Stimulated activated CD4-positive, alpha-beta T cell treated with anti-CD3 and anti-CD28 coated beads, Interleukin-15, amount 100 ng/mL, for 24 hours (primary cell): ENCODE measurements at places on chromosomes 13 and 19.

DNA sequence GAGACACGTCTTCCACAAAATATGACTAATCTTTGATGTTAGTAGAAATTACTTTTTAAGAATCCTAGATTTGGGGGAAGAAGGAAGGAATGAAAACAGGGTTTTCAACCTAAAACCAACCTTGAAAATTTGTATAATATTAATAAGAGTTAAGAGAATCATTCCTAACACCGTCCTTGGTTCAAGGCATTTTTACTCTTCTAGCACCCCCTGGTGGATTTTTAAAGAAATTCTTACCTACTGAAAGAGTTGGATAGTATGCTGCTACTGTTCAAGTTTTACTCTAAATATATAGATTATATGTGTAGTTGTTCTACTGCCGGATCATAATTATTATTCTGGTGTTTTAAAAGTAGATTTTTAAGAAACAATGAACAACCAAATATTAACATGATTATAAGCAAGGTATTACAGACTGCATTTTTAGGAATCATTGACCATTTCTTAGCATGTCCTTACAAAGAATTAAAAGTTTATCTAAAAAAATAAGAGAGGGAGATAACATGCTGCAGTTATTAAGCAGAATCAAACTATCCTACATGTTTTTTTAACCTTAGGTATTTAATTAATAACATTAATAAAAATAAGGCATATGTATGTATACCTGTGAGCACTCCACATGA, 7.4 kb upstream of the SLITRK6 start:
- no peak for DNase-seq

DNA sequence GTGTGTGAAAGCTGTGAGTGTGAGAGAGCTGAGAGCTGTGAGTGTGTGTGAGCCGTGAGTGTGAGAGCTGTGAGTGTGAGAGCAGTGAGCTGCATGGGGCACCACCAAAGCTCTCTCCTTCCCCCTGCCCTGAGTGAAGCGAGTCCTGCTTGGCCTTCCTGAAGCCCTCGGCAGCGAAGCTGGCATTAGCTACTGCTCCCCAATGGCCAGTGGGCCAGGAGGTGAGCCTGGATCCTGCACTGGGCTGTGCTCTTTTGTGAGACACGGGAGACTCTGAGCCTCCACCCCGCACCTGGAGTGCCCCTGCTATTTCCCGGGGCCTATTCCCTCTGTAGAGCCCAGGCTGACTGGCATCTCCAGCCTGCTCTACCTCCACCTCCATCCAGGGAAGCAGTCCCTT, 51.5 kb downstream of the HSPH1 start:
- no peak for DNase-seq

DNA sequence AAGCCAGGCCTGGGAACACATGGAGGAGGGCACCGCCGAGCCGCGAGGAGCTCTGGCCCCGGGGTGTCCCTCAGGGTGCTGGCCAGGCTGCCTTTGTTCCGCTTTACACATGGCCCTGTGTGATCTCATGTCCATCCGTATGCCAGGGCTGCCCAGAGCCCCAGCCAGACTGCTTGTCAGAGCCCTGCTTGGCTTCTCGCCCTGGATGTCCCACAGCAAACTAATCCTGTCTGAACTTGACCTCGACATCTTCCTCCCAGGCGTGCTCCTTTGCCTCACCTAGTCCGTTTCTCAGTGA, 14.3 kb downstream of the BCKDHA start:
- DNase-seq: no peak

DNA sequence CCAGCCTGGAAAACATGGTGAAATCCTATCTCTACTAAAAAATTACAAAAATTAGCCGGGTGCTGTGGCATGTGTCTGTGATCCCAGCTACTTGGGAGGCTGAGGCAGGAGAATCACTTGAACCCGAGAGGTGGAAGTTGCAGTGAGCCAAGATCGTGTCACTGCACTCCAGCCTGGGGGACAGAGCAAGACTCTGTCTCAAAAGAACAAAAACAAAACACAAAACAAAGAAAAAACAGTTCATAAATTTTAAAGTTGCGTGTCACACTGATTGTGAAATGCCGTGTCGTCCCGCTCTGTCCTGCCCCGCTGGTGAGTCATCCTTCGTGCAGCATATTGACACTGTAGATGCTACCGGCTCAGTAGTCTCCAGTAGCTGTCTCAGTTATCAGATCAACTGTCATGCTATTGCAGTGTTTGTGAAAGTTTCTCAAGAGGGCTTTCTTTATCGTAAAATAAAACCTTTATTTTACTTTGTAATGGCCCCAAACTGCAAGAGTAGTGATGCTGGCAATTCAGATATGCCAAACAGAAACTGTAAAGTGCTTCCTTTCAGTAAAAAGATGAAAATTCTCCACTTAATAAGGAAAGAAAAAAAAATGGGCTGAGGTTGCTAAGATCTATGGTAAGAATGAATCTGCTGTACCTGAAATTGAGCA, 36.4 kb upstream of the IGFL1 start:
- peak; percentile 38 for DNase-seq

GRCh38 chr13:104460554-104460953, 1394.3 kb upstream of the SLC10A2 start:
- DNase-seq: no peak

DNA sequence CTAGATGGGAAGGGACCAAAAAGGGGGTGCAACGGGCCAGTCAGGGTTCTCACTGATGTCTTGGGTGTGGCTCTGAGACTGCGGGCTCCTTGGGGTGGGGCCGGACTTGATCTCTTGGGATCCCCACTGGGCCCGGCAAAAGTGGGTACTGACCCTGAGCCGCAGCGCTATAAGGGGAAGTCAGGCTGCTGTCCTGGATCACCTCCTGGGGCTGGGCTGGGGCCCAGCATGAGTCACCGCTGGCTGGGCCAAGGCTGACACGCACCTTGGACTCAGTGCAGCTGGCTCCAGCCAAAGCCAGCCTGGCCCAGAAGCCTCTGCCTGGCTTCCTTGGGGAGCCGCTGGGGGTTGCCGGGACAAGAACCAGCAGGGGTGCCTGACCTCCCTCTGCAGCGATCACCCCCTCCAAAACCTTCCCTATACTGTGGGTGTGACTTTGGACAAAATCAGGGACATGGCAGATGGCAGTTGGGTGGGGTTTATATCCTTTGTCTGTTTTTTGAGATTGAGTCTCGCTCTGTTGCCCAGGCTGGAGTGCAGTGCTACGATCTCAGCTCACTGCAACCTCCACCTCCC, 617 bp upstream of the IQCN start:
- no peak for DNase-seq

- DNase-seq: no peak
Observed at GRCh38 chr13:111339366-111340143, 19.1 kb downstream of the TEX29 start.

- no peak for DNase-seq
Observed at GRCh38 chr13:94414708-94415107, 64.8 kb downstream of the DCT start.

DNA sequence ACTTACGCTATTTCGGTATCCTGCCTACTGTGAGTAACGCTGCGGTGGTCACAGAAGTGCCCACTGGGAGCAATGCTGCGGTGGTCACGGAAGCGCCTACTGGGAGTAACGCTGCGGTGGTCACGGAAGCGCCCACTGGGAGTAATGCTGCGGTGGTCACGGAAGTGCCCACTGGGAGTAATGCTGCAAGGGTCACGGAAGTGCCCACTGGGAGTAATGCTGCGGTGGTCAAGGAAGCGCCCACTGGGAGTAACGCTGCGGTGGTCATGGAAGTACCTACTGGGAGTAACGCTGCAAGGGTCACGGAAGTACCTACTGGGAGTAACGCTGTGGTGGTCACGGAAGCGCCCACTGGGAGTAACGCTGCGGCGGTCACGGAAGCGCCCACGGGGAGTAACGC, 52.1 kb upstream of the SOX1 start:
- DNase-seq: no peak
